ENCODE measurements at places on chromosomes 6 and 20.

- no peak for DNase-seq
These were observed 66.2 kb downstream of the ABHD12 start for GRCh38 chr20:25324412-25324811.

DNA sequence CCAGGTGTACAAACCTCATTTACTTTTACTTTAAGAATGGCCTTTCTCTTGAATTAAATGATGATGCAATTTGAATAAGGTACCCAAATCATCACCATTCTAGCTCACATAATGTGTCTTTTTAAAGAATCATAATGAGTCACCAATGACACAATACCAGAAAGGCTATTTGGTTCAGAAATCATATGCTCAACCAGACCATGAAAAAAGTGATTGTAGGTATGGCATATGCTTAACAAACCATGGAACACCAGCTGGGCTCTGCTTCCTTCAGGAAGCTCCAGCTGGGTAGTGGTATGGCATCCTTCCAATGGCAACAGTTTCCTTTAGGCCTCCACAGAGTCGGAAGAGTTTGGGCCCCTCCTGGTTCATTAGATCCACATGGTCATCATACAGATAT, 128.2 kb downstream of the FRK start:
- DNase-seq = no peak

DNA sequence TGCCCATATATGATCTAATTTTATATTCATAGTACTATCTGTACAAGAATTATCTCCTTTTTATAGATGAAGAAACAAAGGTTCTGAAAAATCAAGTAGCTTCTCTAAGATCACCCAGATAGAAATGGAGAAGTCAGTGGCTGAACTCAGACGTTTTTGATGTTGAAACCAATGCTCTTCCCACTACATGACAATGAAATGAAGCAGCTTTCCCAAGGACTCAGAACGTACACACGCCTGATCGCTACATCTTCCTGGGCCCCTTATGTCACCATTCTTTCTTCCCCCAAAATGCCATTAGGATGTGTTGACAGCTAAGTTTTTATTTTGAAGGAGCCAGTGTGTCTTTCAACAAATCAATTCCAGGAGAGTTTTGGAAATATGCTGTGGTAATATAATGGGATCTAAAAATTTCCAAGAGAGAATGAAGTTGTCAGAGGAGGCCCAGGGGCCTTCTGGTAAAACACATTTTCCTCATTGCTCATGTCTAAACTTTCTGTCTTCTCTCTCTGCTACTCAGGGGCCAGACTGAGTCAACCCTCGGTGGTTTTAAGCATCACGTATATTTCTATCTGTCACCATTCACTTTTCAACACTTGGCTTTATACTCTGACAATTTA, 98.1 kb upstream of the COL21A1 start:
- DNase-seq = no peak

GRCh38 chr20:49904440-49905214, 10.7 kb downstream of the SPATA2 start:
- DNase-seq = no peak

GRCh38 chr6:6942091-6942490, 165.7 kb upstream of the RREB1 start:
- DNase-seq = no peak

DNA sequence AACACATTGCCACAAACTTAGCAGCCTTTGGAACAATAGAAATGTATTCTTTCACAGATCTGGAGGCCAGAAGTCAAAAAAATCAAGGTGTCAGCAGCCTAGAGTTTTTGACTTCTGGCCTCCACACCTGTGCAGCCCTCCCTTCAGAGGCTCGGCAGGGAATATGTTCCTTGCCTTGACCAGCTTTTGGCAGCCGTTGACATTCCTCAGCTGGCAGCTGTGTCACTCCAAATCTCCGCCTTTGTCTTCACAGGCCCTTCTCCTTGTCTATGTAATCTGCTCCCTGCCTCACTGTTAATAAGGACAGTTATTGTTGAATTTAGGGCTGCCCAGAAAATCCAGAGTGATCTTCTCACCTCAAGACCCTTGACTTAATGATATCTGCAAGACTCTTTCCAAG, 17.2 kb upstream of the AHI1 start:
- no peak for DNase-seq

DNA sequence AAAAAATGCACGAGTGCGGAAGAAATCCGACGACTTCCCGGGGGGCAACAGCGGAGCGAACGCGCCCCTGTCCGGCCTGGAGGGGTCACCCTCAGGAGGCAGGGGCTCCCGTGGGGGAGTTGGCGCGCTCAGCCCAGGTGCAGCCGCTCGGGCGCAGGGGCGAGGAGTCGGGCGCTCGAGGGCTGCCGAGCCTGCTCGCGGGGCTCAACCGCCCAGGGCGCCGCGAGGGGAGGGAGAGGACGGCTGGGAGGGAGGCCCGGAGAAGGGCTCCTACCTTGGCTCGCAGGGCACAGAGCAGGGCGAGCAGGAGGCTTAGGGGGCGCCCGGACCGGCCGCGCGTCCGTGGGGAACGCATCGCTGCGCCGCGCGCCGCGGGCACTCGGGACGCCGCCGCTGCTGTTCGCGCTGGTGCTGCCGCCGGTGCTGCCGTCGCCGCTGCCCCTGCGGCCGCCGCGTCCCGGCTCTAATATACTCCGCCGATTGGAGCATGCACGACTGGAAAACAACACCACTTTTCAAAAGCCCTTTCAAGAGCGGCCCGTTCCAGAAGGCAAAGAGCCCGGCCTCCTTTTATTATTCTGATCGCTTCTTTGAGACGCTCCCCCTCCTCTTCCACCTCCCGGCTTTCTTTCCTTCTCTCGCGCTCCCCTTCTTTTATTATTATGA, 490 bp downstream of the JAG1 start:
- peak; percentile 68 for DNase-seq

GRCh38 chr6:125558907-125559306, 190.5 kb upstream of the HEY2 start:
- DNase-seq = no peak

- no peak for DNase-seq
These were observed 539.7 kb downstream of the QKI start for GRCh38 chr6:163954088-163954775.

DNA sequence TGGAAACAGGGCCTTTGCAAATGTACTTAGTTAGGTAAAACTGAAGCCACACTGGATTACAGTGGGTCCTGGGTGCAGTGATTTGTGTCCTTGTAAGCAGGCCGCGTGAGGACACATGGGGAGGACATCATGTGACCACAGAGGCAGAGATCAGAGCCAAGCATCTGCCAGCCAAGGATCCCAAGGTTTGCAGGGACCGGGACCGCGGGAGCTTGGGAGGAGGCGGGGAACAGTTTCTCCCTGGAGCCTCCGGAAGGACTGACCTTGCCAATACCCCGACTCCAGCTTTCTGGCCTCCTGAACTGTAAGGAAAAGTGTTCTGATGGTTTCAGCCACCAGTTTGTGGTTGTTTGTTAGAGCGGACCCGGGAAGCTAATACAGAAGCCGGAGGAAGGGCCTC, 500.9 kb downstream of the PREX1 start:
- DNase-seq = no peak

- DNase-seq = no peak
These were observed 20.8 kb downstream of the GFOD1 start for GRCh38 chr6:13466304-13467215.

DNA sequence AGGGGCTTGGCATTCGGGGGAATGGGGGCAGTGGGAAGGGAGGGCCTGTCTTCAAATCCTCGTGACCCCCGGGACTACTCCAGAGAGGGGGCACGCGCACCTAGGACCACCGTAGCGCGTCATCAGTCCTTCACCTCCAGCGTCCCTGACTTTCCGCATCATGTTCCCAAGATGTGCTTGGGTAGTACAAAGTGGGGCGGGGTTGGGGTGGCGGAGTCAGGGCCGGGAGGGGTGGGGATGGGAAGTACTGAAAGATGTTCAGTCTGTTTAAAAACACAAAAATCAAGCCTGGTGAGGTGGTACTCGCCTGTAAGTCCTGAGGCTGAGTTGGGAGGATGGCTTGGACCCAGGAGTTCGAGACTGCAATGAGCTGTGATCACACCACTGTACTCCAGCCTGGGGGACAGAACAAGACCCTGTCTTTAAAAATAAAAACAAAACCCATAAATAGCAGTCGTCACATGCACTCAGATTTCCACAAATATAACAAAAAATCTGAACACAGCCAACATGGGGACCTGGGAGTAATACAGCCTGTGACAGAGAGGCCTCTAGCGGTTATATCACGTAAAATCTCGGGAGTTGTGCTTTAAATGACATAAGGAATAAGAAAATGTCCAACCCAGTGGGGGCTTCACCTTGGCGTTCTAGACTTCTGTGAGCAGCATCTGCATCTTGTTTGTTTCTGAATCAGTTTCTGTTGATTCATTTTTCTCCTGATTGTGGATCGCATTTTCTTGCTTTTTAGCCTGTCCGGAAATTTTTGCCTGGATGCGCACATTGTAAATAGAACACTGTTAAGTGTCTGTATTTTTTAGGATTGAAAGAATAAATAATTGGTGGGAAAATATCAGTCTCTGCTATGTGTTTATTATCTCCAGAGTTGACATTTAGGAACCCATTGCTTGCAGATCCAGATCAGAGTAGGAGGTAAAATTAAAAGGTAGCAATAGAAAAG, 698 bp upstream of the LRP11 start:
- DNase-seq = peak; percentile 48

GRCh38 chr6:110951986-110952794, 6.3 kb upstream of the GTF3C6 start:
- DNase-seq = no peak

GRCh38 chr20:49814057-49814694, 1.5 kb downstream of the SLC9A8 start:
- no peak for DNase-seq

DNA sequence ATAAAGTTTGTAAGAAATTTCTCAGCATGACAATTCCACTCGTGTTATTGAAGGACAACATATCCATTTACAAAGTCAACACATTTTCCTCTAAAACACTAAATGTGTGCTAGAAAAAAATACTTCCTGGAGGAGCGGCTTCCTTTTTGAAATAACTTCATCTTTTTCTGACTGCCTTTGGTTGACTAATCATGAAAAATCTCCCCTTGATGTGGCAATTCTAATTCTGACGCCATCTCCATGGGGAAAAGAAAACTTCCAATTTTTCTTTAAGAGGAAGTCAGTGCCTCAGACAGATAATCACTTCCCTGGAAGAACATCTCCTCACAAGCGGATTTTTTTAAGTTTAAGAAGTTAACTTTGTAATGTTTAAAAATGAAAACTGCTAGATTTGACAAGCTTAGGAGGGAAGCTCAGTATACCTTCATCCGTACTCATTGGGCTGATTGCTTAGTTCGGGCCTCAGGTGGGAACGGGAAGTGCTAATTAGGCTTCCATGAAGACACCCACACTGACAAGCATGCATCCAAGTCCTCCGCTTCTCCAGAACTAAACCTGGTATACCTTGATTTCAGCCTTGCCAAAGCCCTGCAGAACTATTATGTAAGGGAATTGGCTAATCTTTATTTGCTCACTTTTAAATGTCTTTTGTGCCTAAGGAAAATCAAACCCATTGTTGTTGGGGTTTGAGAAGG, 35.1 kb upstream of the DUSP22 start:
- DNase-seq = no peak

DNA sequence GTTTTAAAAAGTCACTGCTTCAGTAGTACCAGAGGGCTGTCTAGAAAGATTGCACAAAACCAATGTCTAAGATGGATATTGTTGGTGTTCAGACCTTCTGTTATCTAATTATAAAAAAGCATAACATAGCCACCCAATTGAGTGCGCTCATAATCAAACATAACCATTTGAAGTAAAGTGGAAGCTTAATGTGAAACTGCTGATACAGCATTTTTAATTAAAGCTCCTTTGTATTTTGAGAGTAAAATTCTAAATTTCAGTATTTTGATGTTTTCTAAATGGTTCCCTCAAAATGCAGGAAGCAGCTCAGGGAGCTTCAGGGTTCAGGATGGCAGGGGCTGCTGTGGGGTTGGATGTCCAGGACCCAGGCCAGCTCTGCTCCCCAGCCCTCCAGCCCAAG, 291.8 kb upstream of the ZFP64 start:
- DNase-seq = no peak

DNA sequence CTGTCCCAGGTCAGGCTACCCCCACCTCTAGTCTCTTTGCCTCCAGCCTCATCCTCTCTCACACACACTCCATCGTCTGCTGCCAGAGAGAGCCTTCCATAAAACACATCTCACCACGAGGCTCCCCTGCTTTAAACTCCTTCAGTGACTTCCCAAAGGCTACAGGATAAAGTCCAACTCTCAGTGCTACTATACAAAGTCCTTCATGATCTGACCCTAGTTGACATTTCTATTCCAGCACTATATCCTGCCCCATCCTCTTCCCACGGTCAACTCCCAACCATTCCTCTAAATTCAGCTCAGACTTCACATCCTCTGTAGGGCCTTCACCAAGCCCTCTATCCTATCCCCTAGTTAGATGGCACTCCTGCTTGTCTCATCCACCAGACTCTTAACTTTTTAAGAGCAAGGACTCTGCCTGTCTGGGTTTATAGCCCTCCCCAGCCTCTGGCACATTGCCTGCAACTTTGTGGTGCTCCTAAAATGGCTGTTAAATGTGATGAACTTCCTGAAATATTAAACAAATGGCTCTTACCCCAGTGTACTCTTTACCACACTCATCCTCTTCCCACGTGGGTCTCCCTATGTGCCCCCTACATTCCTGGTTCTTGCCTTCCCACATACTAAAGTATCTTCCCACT, 36.1 kb downstream of the KIF16B start:
- DNase-seq = no peak

DNA sequence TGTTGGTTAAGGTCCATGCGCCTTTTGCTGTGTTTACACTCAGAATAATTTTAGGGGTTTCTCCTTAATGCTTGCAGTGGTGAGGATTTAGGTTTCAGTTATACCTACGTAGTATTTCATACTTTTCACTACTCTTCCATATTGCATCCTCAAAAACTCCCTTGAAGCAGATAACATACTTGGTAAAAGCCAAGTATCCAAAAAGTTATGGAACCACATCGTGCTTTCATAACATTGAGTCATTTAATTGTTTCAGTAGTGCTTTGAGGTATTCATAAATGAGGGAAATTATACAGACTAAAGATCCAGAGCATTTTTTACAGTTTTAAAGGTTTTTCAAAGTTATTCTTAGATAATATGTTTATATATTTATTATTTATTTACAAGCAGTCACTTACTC, 4.0 kb upstream of the ATXN1 start:
- DNase-seq = no peak

DNA sequence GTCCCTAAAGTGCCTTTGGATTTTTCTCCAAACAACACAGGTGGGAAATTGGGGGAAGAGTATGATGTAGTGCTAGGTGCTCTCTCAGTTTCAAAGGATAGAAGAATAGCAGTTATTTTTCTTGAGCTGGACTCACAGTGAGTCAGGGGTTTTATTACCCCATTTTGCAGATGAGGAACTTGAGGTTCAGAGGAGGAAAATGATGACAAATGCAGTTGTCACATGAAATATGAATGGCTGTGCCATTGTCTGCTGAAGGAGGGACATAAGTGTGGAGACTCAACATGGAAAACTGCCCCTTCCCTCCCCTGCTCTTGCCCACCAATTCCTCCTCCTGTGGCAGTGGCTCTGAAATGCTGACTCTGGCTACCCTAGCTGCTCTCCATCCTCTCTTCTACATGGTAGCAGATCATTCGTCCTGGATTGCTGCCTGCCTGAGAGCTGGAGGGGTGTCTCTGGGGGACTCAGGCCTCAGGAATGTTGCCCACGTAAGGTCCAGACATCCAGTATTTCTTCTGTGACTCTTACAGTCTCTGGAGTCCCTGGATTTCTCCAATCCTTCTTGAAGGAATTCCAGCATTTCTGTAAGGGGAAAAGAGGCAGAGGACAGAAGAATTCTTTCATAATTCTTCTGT, 37.6 kb upstream of the EPB41L1 start:
- DNase-seq = no peak

Measured in SW 1271 (cell line).